Stimulated activated CD4-positive, alpha-beta T cell treated with anti-CD3 and anti-CD28 coated beads, Interleukin-12 subunit alpha, Interleukin-12 subunit beta, amount 100 ng/mL, for 48 hours (primary cell): ENCODE measurements at places on chromosomes 4 and X.

DNA sequence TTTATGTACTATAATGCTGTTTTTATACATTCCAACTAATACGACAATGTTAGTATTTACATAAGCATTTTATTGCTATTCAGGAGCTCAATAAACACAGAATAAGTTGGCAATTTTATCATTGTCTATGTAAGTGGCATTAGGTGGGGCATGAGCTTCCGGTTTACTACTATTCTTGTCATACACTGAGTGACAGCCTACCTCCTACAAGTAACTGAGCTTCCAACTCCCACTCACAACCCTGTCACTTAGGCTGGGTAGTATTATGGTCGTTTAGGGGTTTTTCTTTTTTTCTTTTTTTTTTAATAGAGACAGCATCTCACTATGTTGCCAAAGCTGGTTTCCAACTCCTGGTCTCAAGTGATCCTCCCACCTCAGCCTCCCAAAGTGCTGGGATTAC, 7.4 kb downstream of the PPID start:
- DNase-seq = no peak

DNA sequence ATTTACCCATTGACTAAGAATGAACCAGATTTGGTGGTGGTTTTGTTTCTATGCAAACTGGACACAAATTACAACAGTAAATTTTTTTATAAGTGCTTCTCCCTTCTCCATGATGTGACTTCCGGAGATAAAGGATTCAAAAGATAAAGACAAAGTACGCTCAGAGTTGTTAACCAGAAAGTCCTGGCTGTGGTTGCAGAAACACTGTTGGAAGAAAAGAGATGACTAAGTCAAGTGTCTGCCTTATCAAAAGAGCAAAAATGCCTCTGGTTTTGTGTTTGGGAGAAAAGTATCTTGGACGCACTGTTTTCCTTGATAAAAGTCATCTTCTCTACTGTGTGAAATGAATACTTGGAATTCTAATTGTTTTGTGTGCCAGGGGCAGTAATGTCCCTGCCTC, 213.4 kb downstream of the GC start:
- no peak for DNase-seq

- no peak for DNase-seq
Measured at GRCh38 chr4:165986956-165987698, 114.1 kb downstream of the TLL1 start.

GRCh38 chr4:181479141-181479540, 764.1 kb upstream of the TENM3 start:
- DNase-seq = no peak

DNA sequence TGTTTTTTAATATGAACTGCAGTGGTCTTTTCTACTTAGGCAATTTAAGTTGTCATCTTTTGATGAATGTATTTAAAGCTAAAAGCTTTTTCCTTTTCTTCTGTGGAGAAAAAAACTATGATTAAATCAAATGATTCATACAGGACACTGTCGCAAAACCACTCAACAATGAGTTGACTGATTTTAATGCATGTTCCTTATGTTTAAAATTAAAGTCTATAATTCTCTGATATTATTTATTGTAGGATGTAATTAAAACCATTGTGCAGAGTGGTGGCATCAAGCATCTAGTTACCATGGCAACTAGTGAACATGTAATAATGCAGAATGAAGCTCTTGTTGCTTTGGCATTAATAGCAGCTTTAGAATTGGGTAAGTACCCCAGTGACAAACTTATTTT, 172.5 kb downstream of the RAP1GDS1 start:
- no peak for DNase-seq

DNA sequence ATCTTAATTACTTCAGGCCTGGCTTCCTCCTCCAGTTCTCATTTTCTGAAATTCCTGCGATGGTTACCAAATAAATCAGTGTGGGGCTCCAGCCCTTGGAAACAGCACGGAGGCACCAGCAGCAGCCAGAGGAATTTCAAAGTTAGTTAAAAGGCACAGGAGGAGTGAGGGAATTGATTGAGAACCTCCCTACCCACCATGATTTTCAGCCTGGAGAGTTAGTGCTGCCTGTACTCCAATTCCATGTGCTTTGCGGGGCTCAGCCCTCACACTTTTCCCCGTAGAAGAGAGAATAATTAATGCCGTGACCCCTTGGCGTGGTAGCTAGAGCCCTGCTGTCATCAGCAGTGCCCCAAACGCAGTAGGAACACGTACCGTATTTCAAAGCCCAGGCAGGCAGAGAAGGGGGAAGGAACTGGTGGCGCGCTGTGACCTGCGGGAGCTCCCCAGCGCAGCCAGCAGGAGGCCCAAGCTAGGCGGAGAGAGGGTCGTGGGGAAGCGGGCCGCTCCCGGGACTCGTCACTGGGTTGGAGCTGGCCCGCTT, 84.0 kb upstream of the IGFBP7 start:
- no peak for DNase-seq

GRCh38 chr4:98746530-98746929, 88.1 kb upstream of the TSPAN5 start:
- DNase-seq = no peak

DNA sequence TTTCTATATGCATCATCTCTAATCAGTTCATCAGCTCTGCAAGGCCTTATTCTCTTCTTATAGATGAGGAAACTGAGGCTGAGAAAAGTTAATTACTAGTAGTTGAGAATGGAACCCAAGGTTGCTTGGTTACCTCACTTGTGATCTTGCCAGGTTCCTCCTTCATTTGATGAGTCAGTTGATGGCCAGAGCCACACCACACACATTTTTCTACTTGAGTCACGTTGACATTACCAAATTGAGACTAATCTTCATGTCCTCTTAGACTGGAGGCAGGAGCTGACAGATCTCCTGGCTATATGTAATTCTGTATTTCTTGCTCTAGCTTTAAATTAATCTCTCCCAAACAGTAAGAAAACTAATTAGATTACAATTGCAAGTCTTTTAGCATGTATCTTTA, 428.4 kb downstream of the AFF2 start:
- no peak for DNase-seq

DNA sequence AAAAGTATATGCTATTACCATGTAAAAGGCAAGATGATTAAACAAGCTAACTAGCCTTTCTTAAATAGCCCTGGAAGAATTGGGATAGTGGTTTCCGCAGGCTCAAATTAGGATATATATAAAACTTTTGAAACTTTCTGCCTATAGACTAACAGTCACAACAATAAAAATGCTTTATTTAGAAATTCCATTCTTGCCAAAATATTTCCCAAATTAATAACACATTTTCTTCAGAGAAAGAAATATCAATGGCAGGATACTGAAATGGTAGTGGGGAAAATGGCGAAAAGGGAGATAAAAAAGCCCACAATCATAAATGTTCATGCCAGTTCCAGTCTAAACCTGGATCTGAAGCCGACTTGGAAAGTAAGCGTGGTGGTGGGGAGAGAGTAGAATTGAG, 56.0 kb downstream of the MAD2L1 start:
- no peak for DNase-seq

GRCh38 chr4:40458109-40458508, 123.0 kb downstream of the CHRNA9 start:
- no peak for DNase-seq

GRCh38 chr4:95051702-95052020, 293.9 kb downstream of the BMPR1B start:
- DNase-seq = no peak

DNA sequence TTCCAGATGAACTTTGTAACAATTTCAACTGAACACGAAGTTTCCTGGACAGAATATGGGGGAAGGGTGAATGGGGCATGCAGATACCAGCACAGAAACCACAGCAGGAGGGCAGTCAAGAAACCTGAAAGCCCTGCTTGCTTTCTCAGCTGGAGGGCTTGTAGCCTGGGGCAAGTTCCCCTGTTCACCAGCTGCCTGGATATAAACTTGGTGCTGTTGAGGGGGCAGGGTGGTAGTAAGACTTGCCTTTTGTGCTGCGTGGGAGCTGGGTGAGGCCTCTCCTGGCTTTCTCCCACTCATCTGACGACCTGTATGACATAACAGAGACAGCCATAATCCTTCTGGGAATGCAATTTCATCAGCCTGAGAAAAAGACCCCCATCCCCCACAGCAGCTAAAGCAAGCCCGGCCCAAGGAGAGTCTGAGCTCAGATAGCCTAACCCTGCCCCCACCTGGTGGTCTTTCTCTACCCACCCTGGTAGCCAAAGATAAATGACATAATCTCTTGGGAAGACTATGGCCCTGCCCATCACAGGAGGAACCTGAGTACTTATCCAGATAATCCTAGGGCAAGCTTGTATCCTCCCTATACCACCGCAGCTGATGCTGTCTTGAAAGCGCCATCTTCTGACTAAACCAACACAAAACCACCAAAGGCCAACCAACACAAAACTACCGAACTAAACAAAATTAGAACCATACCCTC, 234.3 kb downstream of the LAS1L start:
- no peak for DNase-seq

DNA sequence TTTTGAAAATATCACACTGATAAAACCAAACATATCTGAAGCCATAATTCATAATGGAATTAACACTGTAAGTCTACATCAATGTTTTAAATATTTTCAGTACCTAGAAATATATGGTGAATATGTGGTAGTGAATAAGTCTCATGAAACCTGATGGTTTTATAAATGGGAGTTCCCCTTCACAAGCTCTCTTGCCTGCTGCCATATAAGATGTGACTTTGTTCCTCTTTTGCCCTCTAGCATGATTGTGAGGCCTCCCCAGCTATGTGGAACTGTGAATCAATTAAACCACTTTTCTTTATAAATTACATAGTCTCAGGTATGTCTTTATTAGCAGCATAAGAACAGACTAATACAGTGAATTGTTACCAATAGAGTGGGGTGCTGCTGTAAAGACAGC, 536.8 kb upstream of the GALNT7 start:
- no peak for DNase-seq

DNA sequence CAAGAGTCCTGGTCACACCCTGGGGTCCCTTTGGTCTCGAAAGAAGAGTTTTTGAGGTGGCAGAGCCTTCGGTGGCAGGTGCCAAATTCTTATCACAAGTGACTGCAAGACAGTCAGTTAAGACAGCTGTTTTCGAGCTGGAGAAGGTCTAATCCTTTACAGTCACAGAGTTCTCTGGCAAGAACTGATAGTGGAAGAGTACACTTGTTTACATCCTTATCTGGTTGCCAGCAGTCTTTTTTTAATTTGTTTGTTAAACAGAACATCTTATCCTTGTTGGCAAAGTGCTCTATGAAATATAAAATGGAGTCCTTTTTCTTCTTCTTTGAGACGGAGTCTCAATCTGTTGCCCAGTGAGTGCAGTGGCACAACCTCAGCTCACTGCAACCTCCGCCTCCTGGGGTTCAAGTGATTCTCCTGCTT, 50.4 kb upstream of the ELOVL6 start:
- no peak for DNase-seq

DNA sequence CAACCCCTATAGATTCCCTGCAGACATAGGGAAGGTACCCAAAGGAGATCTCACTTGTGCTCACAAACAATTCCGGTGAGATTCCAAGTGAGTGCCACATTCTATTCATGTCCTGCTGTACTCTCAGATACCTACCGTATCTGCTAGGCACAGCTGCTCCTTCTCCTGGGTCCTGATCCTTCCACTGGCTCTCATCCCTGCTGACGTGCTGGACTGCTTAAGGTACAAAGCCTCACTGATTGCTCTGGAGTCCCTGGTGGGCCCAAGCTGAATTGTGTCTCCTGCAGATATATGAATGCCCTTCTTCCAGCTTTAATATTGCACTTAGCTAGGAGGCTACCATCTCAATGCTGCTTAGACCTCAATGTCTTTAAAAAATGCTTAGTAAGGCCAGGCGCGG, 2.4 kb downstream of the TCEAL1 start:
- DNase-seq = no peak

GRCh38 chr4:26058537-26058936, 144.5 kb downstream of the SMIM20 start:
- no peak for DNase-seq

GRCh38 chrX:10130354-10130753, 26.4 kb upstream of the CLCN4 start:
- no peak for DNase-seq

- DNase-seq = no peak
Measured at GRCh38 chr4:79827283-79827682, 245.7 kb downstream of the ANTXR2 start.

DNA sequence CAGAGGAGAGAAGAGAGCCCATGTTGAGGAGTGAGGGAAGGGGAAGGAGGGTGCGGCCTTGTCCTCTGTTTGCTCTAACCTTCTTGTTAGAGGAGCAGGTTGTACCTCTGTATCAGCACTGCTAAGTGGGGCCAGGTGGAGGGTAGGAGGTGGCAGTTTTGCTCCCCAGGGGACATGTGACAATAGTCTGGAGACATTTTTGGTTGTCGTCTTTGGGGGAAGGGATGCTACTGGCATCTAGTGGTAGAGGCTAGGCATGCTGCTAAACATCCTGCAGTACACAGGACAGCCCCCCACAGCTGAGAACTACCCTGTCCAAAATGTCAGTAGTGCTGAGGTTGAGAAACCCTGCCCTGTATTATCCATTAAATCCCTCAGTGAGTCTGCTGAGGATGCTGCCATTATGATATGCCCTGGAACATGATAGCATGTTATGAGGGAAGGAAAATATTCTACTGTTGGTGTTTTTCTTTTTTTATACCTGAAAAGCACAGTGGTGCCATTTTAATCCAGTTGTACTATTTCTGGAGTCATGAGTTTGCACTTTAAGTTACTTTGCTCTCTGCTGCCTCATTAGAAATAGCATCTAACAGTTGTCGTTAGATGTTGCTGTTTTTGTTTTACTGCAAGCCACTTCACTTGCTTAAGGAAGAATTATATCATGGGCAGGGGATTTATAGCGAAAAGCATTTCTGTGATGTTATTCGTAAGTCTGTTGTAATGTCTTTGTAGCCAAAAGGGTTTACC, 90.6 kb downstream of the LRP2BP start:
- no peak for DNase-seq

DNA sequence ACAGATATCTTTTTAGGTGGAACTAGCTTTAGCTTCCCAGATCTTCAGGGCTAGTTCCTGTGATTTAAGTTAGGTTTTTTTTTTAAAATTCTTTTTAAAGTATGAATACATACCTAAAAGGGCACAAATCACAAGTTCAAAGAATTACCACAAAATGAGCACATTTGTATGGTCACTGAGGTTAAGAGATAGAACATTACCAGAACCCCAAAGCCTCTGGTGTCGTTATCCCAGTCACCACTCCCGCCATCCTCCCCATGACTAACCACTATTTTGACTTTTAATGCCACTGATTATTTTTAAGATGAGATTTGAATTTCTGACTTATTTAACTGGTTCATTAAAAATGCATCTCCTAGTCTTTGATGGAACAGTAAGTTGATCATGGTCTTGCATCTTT, 5.4 kb downstream of the PGK1 start:
- no peak for DNase-seq

DNA sequence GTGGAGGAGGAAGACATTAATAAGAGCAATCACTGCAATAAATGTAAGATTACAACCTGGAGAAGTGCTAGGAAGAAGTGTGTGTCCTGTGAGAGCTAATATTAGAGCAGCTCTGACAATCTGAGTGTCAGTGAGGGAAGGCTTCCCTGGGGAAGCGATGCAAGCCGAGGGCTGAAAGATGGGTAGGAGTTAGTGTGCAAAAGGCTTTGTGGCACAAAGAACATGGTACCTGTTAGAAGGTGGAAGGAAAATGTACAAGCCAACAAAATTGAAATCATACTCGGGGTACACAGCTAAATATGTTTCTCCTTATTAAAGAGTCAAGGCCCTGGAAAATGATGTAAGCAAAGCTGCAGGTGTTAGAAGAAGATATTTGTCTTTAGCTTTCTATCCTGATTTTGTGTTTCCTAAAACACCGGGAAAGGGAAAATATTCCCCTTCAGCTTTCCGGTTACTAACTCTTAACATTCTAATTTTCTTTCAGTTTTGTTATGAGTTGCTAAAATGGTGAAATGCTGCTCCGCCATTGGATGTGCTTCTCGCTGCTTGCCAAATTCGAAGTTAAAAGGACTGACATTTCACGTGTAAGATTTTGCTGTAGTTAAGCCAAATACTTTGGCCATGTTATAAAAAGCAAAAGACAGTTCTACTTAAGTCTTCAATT, 808 bp downstream of the THAP6 start:
- DNase-seq = peak; percentile 8
